ENCODE measurements at places on chromosomes 11 and 22.

GRCh38 chr22:20725987-20726558 is 47.8 kb upstream of the SERPIND1 start:
- DNase-seq = no peak

GRCh38 chr22:43050995-43051394 is 36.0 kb upstream of the PACSIN2 start:
- no peak for DNase-seq

DNA sequence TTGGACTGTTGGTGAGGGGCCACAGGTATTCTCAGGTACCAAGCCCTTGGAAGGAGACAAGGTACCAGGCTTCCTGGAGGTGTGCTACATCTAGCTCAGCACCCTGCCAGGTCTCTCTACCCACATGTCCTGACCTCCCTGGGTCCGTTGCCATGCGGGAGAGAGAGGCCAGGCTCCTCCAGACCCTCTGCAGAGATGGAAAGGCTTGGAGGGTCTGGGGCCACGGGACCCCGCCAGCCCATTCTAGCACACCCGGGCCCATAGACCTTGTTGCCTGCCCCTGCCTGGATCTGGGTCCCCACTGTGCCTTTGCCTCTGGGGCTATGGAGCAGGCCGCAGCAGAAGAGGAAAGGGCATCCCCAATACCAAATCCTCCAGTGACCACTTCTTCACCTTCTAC is 2.2 kb upstream of the APOC3 start:
- no peak for DNase-seq

DNA sequence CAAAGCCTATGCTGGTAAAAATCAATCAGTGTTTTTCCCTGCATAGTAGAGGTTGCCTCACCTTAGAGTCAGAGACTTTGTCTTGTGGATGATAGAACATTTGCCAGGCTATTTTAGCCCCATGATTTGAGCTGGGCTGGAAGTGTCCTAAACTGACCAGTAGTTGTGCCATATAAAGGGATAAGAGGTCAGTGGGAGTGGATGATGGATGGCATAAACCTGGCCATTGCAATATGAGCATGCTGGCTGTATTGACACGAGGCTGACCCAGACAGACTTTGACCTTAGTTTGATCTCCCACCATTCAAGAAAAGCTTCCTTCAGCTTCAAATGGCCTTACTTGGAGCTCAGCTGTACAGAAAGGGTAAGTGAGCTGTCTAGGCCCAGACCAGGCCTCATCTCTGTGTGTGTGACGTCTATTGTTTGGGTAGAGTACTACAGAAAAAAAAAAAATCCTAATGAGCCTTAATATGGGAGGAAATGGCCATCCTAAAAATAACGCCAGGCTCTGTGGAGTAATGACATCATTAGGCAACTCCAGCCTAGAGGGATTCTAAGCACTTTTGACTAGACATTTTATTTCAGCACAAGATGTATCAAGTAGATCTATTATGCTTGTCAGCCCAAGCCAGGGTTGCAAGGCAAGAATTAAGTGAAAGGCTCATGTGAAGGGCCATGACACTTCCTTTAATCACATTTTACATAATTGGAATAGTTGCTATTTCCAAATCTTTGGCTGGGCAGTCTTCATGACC is 51.3 kb upstream of the CADM1 start:
- DNase-seq = no peak

GRCh38 chr22:46377525-46378425 is 42.3 kb downstream of the TRMU start:
- no peak for DNase-seq

GRCh38 chr11:60960405-60960804 is 8.4 kb upstream of the SLC15A3 start:
- no peak for DNase-seq

DNA sequence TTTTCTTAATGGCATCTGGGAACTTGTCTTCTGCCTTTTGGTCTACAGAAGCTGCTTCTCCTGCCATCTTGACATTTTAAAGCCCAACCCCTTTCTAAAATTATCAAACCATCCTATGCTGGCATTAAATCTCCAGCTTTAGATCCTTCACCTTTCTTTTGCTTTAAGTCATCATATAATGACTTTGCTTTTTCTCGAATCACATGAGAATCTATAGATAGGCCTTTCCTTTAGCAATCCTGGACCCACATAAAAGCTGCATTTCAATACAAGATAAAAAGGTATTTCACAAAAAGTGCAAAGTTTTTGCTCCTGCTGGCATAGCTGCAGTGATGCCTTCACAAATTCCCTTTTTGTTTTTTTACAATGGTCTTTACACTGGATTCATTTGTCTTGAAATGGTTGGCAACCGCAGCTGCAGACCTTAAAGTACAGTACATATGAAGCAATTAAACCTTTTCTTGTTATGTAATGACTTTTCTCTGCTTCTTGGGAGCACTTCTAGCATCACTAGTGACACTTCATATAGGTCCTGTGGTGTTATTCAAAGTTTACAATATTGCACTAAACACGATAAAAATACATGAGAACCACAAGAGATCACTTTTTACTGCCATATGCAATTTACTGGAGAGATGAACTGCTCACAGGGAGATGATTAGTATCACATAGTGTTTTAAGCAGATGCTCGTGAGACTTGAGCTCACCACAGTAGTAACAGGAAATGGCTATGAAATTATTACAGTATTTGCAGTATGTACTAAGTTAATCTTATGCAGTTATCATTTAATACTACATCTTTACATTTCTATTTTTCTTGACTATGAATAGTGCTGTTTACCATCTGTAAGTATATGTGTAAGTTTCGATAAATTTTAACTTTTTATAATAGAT is 41.6 kb downstream of the ACER3 start:
- DNase-seq = no peak

GRCh38 chr11:133819746-133820315 is 25.5 kb downstream of the SPATA19 start:
- no peak for DNase-seq

- no peak for DNase-seq
Observed at GRCh38 chr11:74992852-74993251, 4.1 kb downstream of the NEU3 start.

GRCh38 chr11:131677828-131678470 is 307.5 kb downstream of the NTM start:
- no peak for DNase-seq

DNA sequence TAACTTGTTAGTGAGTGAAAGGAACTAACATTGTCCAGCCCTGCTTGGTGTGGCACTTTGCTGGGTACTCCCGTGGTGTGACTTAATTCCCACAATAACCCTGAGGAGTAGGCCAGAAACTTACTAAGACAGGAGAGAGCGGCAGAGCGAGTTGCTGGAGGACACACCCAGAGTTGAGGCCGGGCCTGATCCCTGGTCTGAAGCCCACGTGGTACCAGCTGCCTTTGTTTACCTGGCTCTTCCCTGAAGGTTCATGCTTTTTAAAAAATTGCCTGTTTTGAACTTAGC is 594 bp downstream of the MPST start:
- no peak for DNase-seq

- peak; percentile 45 for DNase-seq
Observed at GRCh38 chr11:63837027-63837688, 1.8 kb upstream of the MARK2 start.

GRCh38 chr11:11430431-11430830 is 77.4 kb upstream of the CSNK2A3 start:
- no peak for DNase-seq

DNA sequence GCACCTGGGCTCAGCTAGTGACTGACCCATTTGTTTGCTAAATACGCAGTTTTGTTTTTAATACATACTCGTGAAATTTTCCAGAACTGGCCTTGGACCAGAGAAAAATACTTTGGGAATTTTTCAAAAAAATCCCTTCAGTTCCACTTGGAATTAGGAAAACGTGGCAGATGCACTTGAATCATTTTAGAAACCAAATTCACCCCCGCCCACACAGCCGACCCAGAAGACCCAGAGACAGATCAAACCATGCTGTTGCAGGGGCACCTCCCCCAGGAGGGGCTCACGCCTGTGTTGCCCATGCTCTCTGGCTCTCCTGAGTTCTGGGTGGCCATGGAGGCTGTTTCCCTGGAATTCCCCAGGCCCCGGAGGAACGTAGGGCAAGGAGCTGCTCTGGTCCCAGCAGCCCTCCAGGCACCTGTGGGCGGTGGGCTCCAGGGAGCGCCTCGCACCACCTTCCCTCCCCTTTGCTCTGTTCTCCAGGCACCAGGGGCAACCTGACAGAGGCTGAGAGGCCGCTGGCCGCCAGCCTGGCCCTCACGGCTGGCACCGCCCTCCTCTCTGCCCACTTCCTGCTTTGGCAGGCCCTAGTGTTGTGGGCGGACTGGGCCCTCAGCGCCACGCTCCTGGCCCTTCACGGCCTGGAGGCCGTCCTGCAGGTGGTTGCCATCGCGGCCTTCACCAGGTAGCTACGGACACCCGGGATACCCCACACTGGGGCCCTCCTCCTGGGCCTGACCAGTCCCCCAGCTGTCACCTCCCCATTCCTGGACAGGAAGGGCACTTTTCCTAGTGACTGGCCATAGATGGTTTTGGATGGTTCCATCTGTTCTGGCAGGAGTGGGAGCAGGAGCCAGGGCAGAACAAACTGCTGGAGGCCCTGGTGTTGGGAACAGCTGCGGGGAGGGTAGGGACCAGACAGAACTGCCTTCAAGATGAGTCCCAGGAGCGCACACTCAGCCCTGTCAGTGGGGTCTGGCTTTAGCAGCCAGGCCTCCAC is 3.3 kb upstream of the EPS8L2 start:
- no peak for DNase-seq

GRCh38 chr11:32809313-32809712 is 14.9 kb upstream of the CCDC73 start:
- DNase-seq = no peak

GRCh38 chr11:1515082-1516060 is 28.8 kb upstream of the MOB2 start:
- peak; percentile 34 for DNase-seq

GRCh38 chr11:128500493-128500892 is 86.9 kb downstream of the ETS1 start:
- no peak for DNase-seq

DNA sequence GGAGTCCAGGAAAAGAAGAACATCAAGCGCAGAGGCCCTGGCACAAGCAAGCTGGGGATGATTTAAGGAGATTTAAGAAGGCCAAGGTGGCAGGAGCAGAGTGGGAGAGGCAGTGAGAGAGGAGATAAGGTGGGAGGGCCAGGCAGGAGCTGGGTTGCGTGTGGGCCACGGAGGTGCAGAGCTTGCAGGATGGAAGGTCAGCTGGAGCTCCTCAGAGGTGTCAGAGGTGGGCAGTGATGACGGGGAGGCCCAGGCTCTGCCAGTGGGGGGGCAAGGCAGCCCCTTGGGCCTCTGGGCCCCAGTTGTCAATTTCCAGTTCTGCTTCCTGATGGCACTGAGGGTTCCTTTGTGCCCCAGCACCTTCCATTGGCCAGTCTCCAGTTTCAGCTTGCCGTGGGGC is 6.5 kb downstream of the FRMD8 start:
- DNase-seq = no peak

- DNase-seq = no peak
Observed at GRCh38 chr11:58285483-58286040, 17.5 kb upstream of the OR10W1 start.

DNA sequence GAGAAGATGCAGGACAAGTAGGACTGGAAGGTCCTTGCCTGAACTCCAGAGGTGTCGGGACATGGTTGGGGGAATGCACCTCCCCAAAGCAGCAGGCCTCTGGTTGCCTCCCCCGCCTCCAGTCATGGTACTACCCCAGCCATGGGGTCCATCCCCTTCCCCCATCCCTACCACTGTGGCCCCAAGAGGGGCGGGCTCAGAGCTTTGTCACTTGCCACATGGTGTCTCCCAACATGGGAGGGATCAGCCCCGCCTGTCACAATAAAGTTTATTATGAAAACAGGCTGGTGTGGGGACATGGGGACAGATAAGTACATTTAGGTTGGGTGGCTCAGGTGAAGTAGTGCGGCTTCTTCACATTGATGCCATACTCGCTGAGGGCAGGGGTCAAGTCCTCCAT is 1.4 kb downstream of the TAF10 start:
- DNase-seq = no peak

DNA sequence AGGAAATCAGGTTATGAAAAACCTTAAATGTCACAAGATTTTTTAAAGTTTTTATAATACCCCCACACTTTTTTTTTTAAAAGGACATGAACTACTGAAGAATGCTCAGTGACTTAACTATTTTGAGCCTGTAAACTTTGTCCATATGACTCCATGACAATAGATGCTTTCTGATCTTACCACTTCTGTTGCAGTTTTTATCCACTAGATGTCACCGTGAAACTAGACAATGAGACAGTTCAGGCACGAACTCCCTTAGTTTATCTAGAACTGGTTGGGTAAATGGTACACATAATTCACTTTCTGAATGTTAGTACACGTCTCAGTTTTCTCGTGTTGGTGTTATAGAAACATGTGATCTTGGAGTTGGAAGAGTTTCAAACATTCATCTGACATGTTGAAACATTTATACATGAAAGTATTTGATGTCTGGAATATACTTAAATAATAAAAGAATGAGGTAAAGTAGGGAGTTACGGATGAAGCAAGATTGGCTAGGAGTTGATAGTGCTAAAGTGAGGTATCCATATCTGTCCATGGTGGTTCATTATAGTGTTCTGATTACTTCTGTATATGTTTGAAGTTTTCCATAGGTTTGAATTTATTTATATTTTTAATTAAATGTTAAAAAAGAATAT is 8.1 kb downstream of the CCDC15 start:
- no peak for DNase-seq

DNA sequence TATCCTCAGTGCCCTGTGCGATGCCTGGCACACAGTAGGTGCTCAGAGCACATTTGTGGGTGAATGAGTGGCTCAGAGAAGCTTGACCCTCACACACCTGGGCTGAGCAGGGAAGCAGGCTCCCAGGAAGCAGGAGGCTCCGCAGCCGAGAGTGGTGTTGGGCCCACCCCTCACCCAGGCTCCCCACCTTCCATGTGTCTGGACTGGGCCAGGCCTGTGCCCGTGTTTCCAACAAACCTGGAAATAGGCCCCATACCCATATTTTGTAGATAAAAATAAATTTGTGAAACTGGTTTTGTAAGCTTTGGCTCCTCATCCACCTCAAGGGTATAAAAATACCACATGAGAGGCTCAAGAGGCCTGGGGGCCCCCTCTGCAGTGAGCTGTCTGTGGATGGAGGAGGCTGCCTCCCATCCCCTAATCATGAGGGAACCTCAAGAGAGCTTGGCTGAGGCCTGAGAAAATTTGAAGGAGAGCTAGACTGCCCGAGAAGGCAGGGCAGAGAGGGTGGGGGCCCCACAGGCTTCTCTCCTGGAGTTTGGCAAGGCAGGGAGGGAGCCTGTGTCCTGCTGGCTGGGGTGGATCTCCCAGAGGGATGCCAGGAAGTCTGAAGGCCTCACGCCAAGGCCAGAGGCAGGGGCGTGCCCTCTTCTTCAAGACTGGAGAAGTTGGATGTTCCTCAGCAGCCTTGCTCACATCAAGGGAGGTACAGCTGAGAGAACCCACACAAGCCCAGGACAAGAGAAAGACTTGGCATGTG is 147.0 kb upstream of the NECTIN1 start:
- DNase-seq = no peak

GRCh38 chr11:85977751-85978160 is 91.1 kb downstream of the PICALM start:
- no peak for DNase-seq

- DNase-seq = no peak
Observed at GRCh38 chr11:3969613-3970012, 114.1 kb downstream of the STIM1 start.

- DNase-seq = no peak
Observed at GRCh38 chr11:12817681-12818332, 143.6 kb downstream of the TEAD1 start.

GRCh38 chr11:19906126-19906525 is 193.5 kb downstream of the NAV2 start:
- no peak for DNase-seq

GRCh38 chr22:17281440-17281841 is 62.2 kb upstream of the ADA2 start:
- DNase-seq = no peak

All from activated CD8-positive, alpha-beta memory T cell treated with anti-CD3 and anti-CD28 coated beads for 1 hour (primary cell).